Right atrium auricular region (tissue), 2 donors: ENCODE measurements at places on chromosomes 7 and 10. TPM values are rescaled to one million over a fixed set of nuclear protein-coding genes. Genes with fewer than 3 reads are reported as not detected.

GRCh38 chr7:55546814-55547213, 25.5 kb downstream of the VOPP1 start:
- H3K27ac ChIP-seq: no peak overlapping the region
- H3K4me1 ChIP-seq: peaks cover 26% of the 10 kb centered on the region
- H3K36me3 ChIP-seq: no peaks in the 10 kb centered on the region

DNA sequence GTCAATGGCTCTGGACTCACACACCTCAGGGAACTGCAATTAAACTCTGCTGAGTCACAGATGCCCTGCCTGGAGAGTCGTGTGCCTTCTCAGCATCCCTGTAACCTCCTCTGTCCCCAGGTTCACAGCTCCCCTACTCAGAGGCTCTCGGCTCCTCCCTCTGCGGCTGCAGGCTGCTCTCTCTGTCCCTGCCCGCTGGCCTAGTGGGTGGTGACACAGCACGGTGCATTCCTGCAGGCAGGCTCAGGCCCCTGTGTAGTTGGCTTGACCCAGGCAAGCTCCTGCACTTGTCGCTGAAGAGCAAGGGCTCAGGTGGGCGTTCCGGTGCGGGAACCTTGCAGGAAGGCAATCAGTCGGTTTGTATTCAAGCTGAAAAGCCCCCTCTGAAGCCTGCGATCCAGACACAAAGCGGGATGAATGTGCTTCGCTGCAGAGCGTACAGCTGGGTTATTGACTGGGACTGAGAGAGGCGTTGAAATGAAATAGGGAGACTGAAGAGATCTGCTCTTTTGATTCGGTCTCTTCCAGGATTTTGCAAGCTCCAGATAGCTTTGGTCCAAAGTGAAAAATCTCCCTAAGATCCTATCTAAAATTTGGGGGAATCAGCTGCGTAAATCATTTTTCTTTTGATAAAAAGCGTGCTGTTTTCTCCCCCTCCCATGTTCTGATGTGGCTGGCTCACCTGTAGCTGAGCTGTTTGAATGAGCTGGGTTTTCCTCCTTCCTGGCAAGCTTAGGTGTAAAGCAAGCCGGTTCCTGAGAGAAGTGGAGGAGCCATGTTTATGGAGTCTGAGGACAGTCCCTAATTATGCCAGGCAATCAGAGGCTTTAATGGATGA, 208.7 kb upstream of the PHYHIPL start:
- H3K27me3 ChIP-seq: no peaks in the 10 kb centered on the region
- no peak overlapping the region for H3K27ac ChIP-seq

DNA sequence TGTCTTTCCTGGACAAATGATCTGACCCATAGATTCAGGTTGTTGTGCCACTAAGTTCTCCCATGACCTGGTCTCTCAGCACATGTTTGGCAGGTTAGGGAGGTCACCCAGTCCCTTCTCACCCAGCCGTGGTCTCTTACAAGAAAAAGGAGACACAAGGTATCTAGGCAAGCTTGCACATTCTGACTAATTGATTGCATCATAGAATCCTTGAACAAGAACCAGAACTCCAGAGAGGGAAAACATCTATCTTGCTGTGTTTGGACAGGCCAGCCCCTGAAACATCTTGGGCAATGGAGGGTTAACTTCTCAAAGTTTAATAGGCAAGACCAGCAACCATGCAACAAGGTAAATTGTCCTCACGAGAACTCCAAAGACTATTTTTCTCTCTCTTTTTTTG, 8.5 kb upstream of the HK1 start:
- H3K27ac ChIP-seq: no peak overlapping the region
- no peak overlapping the region for H3K4me3 ChIP-seq
- H3K4me1 ChIP-seq: no peaks in the 10 kb centered on the region

DNA sequence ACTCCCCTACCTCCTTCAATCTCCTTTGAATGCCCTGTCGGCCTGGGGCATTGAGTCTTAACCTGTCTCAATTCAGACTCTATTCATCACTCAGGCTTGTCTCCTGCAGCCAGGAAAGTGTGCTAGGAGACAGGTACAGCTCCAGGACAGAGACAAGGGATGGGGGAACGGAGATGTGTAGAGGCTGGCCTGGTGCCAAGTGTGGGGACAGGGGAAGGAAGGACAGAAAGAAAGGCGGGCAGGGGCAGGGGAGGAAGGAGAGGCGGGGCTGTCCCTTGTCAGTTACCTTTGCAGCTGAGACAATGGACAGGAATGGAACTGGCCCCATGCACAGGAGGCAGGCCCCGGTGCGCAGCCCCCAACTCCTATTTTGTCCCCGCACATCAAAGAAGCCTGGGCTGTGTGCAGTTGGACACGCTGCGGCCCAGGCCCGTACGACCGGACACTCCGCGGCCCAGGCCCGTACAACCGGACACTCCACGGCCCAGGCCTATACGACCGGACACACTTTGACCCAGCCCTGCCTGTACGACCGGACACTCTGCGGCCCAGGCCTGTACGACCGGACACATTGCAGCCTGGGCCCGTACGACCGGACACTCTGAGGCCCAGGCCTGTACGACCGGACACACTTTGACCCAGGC, 36.9 kb downstream of the CHST15 start:
- no peaks in the 10 kb centered on the region for H3K27me3 ChIP-seq
- no peak overlapping the region for H3K27ac ChIP-seq
- no peaks in the 10 kb centered on the region for H3K36me3 ChIP-seq
- H3K4me3 ChIP-seq: no peak overlapping the region
- no peaks in the 10 kb centered on the region for H3K4me1 ChIP-seq

GRCh38 chr7:137032436-137032835, 164.0 kb downstream of the CHRM2 start:
- no peaks in the 10 kb centered on the region for H3K27me3 ChIP-seq
- H3K27ac ChIP-seq: no peak overlapping the region
- no peak for DNase-seq
- H3K4me3 ChIP-seq: no peak overlapping the region

- no peaks in the 10 kb centered on the region for H3K4me1 ChIP-seq
- no peaks in the 10 kb centered on the region for H3K36me3 ChIP-seq
- no peak for DNase-seq
- H3K27me3 ChIP-seq: no peaks in the 10 kb centered on the region
- no peak overlapping the region for H3K27ac ChIP-seq
These were observed 63.3 kb upstream of the PDGFA start for GRCh38 chr7:582931-583330.

DNA sequence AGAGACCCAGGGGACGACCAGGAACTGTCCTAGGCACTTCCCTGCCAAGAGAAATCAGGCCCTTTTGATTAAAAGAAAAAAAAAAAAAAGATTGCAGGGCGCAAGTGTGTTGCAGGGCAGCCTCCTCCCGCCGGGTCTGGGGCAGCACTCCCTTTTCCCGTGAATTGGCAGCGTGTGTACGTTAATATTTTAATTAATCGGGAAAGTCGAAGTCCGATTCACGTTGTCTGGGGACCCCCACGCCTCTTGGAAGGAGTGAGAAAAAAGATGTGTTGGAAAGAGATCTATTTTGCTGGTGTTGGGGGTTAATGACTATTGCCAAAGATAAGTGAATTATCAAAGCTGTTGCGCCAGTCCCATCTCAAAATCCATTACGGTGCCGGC, 1.3 kb upstream of the EBF3 start:
- H3K4me3 ChIP-seq: peak overlapping the region; percentile 52
- peak; percentile 40 for DNase-seq
- peaks cover 32% of the 10 kb centered on the region for H3K4me1 ChIP-seq
- H3K27me3 ChIP-seq: peaks cover 37% of the 10 kb centered on the region
- H3K27ac ChIP-seq: peak overlapping the region; percentile 13
- no peaks in the 10 kb centered on the region for H3K36me3 ChIP-seq

DNA sequence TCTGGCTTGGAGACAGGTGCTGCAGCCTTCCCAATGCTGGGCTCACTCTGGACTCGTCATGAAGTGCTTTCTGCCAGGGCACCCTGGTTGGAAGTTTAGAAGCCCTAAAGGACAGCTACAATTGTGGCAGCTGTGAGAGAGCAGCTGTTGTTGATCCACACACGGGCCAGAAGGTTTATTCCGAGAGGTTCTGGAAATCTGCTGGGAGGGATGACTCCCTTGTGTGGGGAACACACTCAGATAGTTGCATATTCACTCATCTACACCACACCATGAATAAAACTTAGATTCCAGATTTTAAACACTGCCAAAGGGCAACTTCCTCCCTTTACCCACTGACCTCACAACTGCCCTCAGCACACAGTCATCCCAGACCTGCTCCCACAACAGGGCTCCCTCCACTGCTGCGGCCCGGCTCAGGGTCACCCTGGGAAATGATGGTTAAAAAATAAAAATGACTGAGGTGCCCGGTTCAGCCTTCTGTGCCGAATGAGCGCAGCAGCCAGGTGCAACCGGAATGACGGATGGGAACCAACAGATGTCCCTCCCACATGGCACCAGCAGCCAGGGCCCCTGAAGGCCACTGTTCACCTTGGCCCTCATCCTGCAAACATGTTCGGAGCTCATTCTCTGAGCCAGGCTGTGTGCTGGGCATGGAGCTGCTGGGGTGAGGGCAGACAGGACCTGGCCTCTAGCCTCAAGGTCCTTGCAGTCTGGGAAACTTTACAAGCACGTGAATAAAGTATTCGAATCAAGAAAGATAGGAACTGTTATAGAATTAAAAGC, 40.2 kb downstream of the ASB13 start:
- H3K4me3 ChIP-seq: no peak overlapping the region
- no peaks in the 10 kb centered on the region for H3K27me3 ChIP-seq

DNA sequence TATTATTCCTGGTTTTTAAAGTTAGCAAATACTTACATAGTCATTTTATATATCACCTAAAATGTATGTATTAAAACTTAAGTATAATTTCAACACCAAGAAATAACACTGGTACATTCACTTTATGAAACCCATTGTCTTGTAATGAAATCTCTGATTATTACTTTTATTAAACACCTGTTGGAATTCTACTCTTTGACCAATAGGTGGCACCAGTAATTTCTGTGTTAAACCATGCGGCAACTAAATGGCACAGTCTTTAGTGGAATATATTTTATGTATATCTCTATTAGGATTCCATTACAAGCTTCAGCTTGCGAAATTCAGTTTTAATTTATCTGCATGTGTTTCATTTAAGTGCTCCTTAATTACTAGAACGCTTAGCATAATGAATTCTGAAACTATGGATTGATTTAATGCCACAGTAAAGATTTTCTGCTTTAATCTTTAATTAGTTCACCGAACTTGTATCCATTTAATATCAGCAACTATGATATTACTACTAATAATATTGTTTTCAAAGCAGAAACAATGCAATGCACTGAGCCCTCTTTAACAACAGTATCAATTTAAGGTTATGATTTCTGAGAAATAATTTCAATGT, 181.3 kb downstream of the MAGI2 start:
- no peaks in the 10 kb centered on the region for H3K36me3 ChIP-seq
- no peaks in the 10 kb centered on the region for H3K4me1 ChIP-seq
- H3K4me3 ChIP-seq: no peak overlapping the region
- no peak for DNase-seq

GRCh38 chr10:62733654-62734293, 70.7 kb upstream of the ADO start:
- no peaks in the 10 kb centered on the region for H3K4me1 ChIP-seq
- no peak for DNase-seq
- no peak overlapping the region for H3K27ac ChIP-seq
- no peak overlapping the region for H3K4me3 ChIP-seq
- H3K36me3 ChIP-seq: no peaks in the 10 kb centered on the region

DNA sequence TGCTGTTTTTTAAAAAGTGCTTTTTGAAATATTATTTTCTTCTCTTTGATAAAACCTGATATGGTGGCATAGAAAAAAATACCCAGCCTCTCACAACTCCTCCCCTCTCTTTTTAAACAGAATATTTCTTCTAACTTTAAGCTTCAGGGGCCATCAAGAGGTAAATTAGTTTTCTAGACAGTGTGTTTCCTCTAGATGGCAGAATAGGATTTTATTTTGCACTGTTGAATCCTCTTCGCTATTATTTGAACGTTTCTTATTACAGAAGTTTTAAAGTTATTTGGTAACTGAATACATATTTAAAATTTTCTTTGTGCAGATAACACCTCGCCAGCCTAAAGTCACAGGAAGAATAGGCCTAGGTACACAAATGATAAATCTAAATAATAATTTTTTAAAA, 30.3 kb downstream of the ARL5B start:
- H3K27me3 ChIP-seq: no peaks in the 10 kb centered on the region
- H3K36me3 ChIP-seq: no peaks in the 10 kb centered on the region
- H3K27ac ChIP-seq: no peak overlapping the region
- no peaks in the 10 kb centered on the region for H3K4me1 ChIP-seq
- no peak overlapping the region for H3K4me3 ChIP-seq

GRCh38 chr10:78875932-78876331, 192.8 kb upstream of the ZMIZ1 start:
- peak; percentile 9 for DNase-seq
- no peak overlapping the region for H3K27ac ChIP-seq
- H3K36me3 ChIP-seq: no peaks in the 10 kb centered on the region
- H3K4me1 ChIP-seq: no peaks in the 10 kb centered on the region

DNA sequence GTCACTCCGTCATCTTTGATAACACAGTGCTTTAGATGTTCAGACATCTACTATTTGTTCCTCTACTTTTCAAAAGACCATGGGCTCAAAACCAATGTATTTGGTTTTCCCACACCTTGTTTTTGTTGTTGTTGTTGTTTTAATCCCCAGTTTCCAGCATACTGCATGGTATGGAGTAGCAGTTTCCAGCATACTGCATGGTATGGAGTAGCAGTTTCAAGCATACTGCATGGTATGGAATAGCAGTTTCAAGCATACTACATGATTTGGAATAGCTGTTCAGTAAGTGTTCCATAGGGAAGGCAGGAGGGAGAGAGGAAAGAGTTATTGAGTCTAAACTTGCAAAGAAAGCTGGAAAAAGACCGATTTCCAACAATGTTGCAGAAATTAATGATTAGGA, 314.3 kb upstream of the PRKCQ start:
- H3K4me1 ChIP-seq: no peaks in the 10 kb centered on the region
- H3K27ac ChIP-seq: no peak overlapping the region
- H3K27me3 ChIP-seq: no peaks in the 10 kb centered on the region
- no peak overlapping the region for H3K4me3 ChIP-seq
- no peak for DNase-seq

DNA sequence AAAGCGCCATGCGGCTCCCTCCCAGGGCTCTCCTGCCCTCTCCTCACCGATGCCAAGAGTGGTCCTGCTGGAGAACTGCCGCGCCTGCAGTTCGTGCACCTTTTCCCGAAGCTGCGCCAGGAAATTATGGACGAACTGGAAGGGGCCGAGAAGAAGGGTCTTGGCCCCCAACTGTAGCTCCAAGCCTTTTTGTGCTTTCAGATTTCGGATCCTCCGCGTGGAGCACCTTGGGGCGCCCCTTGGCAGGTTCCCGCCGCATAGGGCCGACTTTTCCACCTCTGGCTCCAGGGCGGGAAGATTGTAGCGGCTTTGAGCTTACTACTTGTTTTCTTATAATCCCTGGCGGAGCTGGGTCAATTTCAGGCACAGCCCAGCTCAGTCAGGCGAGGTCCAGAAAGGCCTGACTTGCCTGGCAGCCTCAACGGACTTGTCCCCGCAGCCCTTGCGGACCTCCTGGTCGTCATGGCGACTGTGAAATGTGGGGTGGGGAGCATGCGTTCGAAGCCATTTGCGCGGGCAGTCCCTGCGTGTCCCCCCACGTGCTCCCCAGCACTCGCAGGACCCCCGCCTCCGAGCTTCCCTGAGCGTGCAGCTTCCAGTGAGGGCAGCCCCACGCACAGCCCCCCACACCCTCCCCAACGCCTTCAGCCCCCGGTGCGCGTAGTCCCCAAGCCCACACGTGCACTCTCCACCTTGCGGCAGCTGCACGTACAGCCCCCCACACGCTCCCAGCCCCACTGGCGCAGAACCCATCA, 129.9 kb downstream of the KBTBD2 start:
- H3K4me1 ChIP-seq: no peaks in the 10 kb centered on the region
- H3K36me3 ChIP-seq: no peaks in the 10 kb centered on the region
- no peak overlapping the region for H3K4me3 ChIP-seq

The CYP3A7 gene
- 2.0 TPM for total RNA-seq

The JAZF1 gene
- total RNA-seq: 18.5 TPM

The CRHR2 gene
- total RNA-seq: 0.47 TPM
